ENCODE measurements at places on chromosomes 12 and 14.

DNA sequence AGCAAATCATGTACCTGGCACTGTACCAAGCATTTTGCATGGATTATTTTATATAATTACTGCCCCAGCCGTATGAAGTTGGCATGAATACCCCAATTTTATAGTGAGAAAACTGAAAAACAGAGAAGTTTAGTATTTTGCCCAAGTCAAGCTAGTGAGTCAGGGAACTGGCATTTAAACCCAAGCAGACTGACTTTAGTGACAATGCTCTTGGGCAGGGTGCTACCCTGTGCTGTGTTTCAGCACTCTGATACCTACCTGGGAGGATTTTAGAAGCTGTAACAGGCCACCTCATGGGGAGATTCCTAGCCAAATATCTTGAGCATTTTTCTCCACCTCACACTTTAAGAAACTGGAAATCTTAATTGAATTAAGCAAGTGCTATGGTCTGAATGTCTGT lies 98.1 kb upstream of the MAX start:
- no peak for DNase-seq

GRCh38 chr14:36302823-36303222 lies 17.6 kb downstream of the MBIP start:
- no peak for DNase-seq

- DNase-seq, result no peak
These were observed 52.9 kb downstream of the TECPR2 start for GRCh38 chr14:102415671-102416070.

DNA sequence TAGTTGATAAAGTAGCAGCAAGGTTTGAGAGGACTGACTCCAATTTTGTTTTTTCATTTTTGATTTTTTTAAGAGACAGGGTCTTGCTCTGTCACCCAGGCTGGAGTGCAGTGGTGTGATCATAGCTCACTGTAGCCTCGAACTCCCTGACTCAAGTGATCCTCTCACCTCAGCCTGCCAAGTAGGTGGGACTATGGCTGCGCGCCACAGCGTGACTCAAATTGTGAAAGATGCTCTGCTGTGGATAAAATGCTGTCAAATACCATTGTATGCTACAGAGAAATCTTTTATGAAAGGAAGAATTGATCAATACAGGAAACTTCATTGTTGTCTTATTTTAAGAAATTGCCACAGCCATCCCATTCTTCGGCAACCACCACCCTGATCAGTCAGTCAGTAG lies 48.3 kb downstream of the SCN8A start:
- DNase-seq, result no peak

DNA sequence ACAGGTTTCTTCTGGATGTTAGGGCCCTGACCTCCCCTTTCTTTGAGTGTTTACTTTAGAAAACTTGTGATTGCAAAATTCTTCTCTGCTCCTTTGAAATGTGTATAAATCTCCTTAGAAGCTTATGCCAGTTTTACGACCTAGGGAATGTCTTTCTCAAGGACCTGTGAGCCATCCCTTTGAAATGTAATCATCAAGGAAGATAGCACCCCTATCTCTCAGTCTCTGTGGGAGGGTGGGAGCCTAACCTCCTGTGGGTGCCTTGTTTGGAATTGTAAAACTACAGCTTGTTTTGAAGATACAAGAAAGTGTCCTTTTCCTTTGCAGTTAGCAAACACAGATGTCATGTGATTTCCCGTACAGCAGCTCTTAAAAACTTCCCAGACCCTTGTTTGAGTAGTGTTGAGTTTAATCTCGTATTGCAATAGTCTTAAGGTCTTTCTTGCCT lies 3.3 kb downstream of the OR10AD1 start:
- DNase-seq, result no peak

GRCh38 chr12:67525617-67525884 lies 123.0 kb upstream of the DYRK2 start:
- no peak for DNase-seq

DNA sequence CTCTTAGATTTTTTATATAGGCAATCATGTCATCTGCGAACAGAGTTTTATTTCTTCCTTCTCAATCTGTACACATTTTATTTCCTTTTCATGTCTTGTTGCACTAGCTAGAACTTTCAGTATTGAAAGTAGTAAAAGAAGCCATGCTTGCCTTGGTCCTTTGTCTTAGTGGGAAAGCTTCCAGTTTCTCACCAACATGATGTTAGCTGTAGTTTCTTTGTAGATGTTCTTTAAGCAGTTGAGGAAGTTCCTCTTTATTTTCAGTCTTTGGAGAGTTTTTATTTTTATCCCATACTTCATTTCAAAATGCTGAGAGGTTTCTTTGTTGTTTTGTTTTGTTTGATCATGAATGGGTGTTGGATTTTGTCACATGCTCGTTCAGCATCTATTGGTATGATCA lies 12.7 kb upstream of the RIMKLB start:
- DNase-seq, result no peak

DNA sequence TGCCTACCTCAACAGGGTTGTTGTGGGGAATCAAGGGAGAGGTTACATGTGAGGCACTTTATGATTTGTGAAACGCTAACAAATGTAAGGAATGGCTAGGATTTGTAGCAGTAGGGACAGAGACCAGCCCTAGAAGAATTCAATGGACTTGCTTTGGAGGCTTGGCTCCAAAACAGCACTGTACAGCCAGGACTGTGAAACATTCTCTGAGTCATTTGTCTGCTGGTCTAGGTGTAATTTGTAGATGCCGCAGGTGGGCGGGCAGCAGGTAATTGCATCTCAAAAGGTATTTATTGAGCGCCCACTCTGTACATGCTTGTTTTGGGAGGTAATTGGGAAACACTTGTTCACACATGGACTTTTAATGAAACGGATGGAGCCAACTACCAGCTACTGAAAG lies 11.4 kb downstream of the SLC7A8 start:
- DNase-seq, result no peak

DNA sequence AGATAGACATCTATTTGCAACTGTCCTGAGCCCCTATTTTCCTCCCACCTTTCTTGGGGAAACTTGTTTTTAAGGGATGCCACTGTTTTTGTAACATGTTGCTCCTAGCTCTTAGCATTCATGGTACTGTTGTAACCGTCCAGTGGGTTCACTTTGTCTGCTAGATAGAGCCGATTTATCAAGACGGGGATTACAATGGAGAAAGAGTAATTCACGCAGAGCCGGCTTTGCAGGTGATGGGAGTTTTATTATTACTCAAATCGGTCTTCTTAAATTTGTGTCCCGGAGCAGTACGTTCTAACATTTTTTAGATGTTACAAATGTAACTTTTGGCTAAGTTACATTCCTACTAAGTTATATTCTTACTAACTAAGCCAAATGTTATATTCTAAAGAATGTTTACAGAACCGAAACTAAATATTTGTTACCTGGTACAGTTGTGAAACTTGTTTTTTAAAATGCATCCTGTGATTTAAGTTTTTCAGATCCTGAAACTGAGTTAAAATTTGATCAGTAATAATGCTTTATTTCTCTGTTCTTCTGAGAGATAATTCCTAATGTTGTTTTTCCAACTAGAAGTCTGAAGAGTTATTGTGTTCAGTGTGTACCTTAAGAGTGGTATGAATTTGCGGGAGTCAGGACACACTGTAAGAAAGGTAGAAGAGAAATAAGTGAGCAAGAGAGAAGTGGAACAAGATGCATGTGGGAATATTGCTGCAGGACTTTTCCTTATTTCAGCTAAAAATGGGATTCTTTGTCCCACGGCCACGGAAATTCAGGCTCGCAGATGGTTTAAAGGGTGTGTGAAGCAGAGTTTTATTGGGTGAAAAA lies 20.6 kb upstream of the CLEC2D start:
- no peak for DNase-seq

- no peak for DNase-seq
These were observed 106.5 kb downstream of the MYRFL start for GRCh38 chr12:69931569-69931968.

GRCh38 chr14:55556929-55557623 lies 22.9 kb upstream of the KTN1 start:
- DNase-seq, result no peak

- DNase-seq, result no peak
These were observed 84.6 kb upstream of the CCDC196 start for GRCh38 chr14:66401449-66402095.

DNA sequence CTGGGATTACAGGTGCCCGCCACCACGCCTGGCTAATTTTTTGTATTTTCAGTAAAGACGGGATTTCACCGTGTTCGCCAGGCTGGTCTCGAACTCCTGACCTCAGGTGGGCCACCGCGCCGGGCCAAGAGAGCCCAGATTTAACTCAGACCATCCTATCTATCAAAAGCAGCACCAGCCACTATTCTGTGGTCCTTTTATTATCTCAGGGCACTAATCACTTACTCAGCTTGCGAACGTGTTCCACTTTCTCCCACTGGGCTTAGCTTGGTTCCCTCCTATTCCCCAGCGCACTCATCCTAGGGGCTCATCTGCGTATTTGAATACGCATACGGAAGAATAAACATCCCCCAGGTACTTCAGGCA lies 16.2 kb upstream of the AACS start:
- no peak for DNase-seq

- no peak for DNase-seq
These were observed 51.4 kb downstream of the WASHC3 start for GRCh38 chr12:102010265-102010994.

GRCh38 chr12:55694651-55695050 lies 13.1 kb downstream of the ITGA7 start:
- no peak for DNase-seq

DNA sequence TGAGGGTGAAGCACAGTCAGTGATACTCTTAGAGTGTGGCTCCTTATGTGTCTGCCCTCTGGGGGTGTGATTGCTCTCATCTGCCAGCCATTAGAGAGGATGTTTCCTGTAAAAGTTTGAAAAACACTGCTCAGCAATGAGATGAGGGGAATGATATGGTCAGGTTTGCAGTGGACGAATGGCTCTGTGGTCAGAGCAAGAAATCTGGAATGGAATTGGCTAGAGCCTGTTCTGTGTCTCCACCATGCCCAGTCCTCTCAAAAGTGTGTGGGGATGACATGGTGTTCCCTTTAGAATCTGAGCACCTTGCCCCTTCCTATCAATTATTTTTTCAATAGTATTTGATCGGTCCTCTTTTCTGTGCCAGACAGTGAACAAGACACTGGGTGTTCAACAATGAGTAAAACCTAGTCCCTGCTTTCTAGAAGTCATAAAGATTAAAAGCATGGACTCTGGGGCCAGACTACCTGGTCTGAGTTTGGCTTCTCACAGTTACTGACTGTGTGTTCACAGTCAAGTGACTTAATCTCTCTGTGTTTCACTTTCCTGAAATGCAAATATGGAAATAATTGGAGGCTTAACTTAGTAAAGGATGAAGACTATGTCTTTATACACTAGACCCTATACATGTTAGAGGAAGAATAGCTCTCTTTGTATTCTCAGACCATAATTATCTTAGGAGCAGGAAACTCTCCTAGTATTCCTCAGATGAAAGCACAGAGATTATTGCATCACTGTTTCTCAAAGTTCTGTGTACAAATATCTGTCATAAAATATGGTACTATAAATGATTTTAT lies 1.6 kb downstream of the ACSS3 start:
- DNase-seq, result no peak

GRCh38 chr14:50263321-50263720 lies 31.9 kb upstream of the SOS2 start:
- DNase-seq, result no peak

DNA sequence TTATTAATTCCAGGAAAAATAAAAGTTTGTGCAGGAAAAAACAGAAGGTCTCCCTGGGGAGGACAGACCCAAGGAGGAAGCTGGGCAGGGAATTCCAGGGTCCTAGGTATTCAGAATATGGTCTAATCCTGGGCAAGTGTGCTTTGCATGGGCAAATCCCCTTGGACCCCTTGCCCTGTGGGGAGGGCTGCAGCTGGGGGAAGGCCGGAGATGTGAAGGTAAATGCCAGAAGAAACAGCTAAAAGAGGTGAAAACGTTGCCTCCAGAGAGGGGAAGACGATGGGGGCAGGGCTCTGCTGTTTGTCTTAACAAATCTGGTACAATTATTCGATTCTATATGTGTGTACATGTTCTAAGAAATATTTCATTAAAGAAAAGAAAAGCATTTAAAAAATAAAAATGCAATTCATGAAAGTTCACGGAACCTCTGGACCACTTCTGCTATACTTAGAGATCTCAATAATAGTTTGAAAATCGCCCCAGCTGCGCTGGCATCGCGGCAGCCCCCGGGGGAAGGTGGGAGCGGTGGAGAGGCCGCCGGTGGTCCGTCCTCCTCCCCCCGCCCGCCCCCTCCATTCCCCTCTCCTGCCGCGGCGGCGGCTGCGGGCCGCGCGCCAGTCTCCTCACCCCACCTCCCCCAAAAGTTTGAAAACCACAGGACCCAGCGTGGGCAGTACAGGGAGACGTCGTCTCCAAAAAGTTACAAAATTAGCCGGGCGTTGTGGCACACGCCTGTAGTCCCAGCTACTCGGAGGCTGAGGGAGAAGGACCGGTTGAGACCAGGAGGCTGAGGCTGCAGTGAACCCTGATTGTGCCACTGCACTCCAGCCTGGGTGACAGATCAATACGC lies 1.5 kb upstream of the PRPF40B start:
- DNase-seq, result no peak

GRCh38 chr12:44260581-44260980 lies 424.7 kb downstream of the TMEM117 start:
- DNase-seq, result no peak

DNA sequence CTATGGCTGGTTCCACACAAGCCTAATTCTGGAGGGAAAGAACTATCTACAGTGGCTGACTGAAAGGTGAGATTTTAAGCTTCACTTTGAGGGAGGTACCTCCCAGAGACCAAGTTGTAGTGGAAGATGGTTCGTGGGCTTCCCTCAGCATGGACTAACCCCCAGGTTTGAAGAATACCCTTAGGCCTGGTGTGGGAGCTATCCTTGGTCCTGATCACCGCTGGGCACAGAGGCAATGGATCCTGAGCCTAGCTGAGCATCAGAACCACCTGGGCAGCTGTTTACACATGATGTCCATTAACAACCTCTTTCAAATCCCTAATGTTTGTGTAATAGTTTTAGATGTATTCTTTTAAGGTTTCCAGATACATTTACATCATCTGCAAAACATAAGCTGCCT lies 10.3 kb downstream of the DAO start:
- DNase-seq, result no peak

DNA sequence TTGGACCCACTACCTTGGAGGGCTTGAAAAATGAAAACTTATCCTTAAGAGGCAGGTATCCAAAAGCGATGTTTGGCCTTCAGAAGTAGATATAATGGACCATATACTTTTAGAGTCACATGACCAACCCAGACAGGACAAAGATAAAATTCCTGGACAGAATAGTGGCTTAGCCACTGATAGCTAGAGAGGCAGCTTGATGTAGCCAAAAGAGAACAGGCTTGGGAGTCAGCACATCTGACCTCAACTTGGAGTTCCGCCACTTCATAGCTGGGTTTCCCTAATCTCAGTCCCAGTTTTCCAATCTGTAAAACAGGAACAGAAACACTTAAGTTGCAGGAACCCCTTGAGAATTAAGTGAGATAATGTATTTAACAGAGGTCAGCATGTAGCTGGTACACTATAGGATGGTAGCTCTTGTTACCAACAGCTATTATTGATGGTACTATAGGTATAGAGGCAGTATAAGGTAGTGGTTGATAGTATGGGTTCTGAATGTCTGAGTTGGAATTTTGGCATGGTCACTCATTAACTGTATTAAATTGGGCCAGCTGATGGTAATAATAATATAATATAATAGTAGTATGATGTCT lies 63.2 kb upstream of the USP44 start:
- no peak for DNase-seq

All from Peyer's patch (tissue), 4 donors.